ENCODE measurements at places on chromosomes 16 and 17.

DNA sequence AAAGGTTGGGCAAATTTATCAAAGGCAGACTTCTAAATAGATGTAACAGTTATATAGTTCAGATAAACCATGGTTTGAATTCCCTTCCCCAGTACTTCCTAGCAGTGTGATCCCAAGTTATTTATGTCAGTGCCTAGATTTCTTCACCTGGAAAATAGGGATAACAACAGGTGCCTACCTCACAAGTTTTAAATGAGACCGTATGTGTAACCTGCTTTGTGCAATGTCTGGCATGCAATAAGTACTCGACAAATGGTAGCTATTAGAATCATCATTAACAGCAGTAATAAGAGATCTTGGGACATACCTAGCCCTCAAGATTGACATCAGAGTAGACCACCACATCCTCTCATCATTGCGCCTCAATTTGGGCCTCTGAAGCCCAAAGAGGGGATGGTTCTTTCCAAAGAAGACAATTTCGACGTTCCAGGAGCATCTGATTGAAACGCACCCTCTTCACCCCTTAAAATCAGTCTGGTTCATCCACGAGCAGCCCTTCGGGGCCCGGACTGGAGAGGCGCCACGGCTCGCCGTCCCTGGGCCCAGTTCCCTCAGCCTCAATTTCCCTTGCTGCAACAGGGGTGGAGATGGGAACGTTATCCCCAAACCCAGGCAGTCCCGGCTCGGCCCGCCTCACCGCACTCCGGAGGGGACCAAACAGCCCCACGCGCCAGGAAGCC is 541 bp downstream of the ACACA start:
- no peak for DNase-seq

- DNase-seq, result no peak
Measured at GRCh38 chr16:62021161-62021581, 15.1 kb downstream of the CDH8 start.

DNA sequence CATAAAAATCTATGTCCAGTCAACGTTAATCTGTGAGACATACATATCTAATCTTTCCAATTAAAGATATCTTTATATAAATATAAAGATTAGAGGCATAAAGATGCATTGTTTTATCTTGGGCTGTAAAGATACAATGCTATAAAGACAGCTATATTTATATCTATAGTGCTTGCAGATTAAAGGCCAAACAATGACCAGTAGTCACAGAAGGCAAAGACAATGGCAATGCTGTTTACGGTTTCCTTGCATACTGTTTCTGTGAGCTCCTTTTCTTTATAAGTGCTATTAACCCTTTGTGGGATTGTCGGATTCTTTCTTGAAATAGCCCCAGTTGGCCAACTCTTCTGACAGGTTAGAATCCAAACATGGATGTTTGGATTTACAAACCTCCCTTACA is 85.5 kb upstream of the SALL1 start:
- DNase-seq, result no peak

DNA sequence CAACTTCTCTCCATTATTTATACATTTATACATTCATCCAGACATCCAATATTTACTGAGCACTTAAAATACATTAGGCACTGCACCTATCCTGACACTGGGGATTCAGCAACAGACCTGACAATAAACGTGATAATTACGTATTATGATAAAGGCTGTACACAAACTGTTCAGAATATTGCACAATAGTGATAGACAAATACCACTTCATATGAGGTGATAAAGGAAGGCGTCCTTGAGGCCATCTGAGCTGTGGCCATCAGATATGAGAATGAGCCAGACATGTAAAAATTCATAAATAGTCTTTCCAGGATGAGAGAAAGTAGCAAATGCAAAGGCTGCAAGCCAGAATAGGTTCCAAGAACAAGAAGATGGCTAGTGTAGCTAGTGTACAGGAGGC is 8.6 kb downstream of the USP32 start:
- no peak for DNase-seq

- no peak for DNase-seq
Measured at GRCh38 chr16:73163238-73163815, 115.4 kb upstream of the ZFHX3 start.

GRCh38 chr17:49146620-49147306 is 14.2 kb downstream of the B4GALNT2 start:
- DNase-seq, result peak; percentile 97

DNA sequence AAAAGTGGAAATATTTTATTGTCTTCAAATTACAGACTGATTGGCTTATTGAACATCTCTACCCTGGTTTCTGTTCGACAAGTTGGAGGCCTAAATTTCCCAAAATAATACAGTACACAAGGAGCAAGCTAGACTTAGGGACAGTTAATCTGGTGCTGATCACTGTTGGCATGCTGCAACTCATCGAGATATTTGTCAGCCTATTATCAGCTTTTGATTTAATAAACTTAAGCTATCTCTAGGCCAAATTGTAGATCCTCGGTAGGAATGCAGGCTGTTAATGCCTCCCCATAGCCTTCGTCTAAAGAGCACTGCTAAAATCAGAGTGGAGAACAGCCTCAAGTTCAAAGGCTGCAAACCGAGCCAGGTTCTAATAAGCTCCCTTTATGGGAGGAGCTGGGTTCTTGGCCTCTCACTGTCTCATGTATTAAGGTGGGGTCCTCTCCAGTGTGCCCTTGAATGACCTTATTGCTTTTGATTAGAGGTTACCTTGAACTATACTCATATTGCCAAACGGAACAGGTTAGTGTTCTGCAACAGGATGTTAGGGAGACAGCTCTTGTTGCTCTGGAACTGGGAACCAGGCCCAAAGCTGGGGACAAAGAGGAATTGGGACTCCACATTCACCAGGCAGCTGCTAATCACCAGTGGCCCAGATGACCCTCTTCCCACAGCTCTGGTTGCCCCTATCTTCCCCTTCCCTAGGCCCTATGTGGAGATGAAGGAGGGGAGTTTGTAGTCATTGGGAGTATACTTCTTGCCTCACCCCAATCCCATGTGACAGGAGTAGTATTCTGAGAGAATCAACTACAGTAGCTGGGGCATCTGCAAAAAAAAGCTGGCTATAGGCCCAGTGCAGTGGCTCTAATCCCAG is 69.5 kb upstream of the NOL11 start:
- DNase-seq, result no peak

GRCh38 chr17:2050300-2051060 is 4.4 kb upstream of the HIC1 start:
- DNase-seq, result peak; percentile 74

GRCh38 chr17:1467898-1468492 is 12.0 kb upstream of the CRK start:
- no peak for DNase-seq

GRCh38 chr16:53692146-53692545 is 11.5 kb downstream of the RPGRIP1L start:
- DNase-seq, result no peak

GRCh38 chr17:50611634-50612033 is 23.0 kb upstream of the ABCC3 start:
- no peak for DNase-seq
